ENCODE measurements at places on chromosomes 2 and 18.
A peak's percentile ranks its signal among the peaks of the same experiment; 100 is the strongest.

DNA sequence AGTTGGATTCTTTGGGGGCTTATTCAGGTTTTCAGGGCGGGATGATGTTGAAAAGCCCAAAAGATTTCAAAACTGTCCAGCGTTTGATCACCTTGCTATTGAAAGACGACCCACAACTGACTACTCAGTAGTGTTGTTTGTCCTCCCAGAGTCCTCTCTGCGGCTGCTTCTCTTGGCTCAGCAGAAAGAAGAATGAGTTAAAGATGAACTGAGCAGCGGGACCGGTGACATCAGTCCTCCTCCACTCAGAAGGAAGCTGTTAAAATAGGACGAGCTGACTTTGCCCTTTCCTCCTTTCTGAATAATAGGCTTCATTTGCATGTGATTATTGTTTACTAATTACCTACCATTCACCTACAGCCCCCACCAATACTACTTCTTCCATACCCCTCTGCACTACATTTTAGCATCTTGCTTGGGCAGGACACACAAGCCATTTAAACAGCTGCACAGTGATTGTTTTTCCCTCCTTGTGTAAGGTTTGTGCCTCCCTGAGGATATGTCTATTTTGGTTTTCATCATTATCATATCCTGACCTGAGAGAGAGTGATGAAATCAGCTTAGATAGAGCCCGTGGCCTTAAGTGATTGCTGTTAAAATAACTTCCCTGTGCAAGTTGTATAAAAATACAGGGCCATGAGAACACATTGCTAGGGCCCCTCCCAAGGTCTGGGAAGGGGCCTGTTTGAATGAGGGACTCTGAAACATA lies 261.8 kb downstream of the FHOD3 start:
- DNase-seq: no peak

DNA sequence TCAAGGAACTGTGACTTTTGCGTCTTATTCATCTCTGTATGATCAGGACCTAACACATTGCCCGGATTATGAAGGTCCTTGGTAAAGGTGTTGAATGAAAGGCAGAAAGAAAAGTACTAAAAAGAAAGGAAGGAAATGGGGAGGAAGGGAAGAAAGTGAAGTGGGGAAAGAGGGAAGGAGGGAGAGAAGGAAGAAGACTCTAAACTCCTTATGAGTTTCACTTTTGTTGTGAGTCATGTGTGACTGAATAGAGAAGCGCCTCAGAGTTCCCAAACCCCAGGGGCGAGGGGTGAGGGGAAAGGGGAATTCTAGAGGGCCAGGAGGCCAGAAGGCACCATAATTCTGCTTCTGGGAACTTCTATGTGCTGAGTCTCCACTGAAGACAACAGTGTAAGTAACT lies 30.9 kb upstream of the OSBPL6 start:
- no peak for DNase-seq

- DNase-seq: no peak
Observed at GRCh38 chr2:85796341-85797262, 42.8 kb downstream of the ATOH8 start.

- no peak for DNase-seq
Observed at GRCh38 chr2:100192300-100192699, 49.9 kb upstream of the AFF3 start.

- no peak for DNase-seq
Observed at GRCh38 chr2:121888189-121888557, 132.7 kb downstream of the TSN start.

DNA sequence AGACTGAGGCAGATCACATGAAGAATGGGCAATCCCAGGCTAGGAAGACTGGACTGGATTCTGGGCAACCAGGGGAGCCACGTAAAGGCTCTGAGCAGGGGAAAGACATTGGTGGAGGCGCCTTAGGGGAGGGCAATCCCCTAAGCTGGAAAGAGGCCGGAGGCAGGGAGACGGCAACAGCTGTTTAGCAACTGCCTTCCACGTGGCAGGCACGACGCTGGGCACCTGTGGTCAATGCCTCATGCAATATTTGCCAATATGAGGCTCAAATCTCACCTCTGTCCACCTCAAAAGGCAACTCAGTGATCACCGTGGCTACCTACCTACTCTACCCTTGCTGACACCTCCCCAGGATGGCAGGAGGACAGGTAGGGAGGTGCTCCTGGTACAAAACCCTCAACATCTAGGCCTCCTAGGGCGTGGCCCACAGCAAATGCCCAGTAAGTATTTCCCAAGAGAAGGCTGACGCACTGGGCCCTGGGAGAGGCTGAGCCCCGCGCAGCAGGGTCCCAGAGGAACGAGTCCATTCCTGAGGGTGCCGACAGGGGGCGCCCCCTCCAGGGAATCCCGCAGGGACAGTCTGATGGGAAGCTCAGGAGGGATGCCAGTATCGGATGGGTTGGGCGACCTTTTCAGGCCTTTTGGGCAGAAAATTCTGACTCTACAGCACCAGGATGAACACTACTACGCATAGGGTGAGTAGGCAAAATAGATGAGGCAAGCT lies 8.9 kb downstream of the BOLA3 start:
- DNase-seq: no peak

GRCh38 chr2:123546353-123546752 lies 478.7 kb upstream of the CNTNAP5 start:
- DNase-seq: no peak

- peak; percentile 86 for DNase-seq
Observed at GRCh38 chr2:231198291-231199173, at the start of gene ARMC9. TSS of gene ARMC9 (plus strand) at chr2:231198631. CDS start at chr2:231206239, 7,608 bp downstream.

GRCh38 chr2:53826587-53827397 lies 33.0 kb downstream of the GPR75 start:
- DNase-seq: peak; percentile 45
